ENCODE measurements at places on chromosomes 6 and 20. TPM values are rescaled to one million over a fixed set of nuclear protein-coding genes. Genes with fewer than 3 reads are reported as not detected.
A peak's percentile ranks its signal among the peaks of the same experiment; 100 is the strongest.

The ZBTB12 gene
- 1.6 TPM for total RNA-seq

- H3K36me3 ChIP-seq = no peaks in the 10 kb centered on the region
- H3K27me3 ChIP-seq = no peaks in the 10 kb centered on the region
- peaks cover 18% of the 10 kb centered on the region for H3K4me1 ChIP-seq
- no peak overlapping the region for H3K27ac ChIP-seq
- no peak overlapping the region for H3K4me3 ChIP-seq
Observed at GRCh38 chr6:35149891-35150566, 8.9 kb upstream of the TCP11 start.

GRCh38 chr6:36999751-37000125 lies 5.7 kb upstream of the FGD2 start:
- no peak for DNase-seq
- H3K4me3 ChIP-seq = no peak overlapping the region
- H3K27me3 ChIP-seq = no peaks in the 10 kb centered on the region
- H3K36me3 ChIP-seq = no peaks in the 10 kb centered on the region

GRCh38 chr6:111683749-111684267 lies 78.1 kb upstream of the TRAF3IP2 start:
- DNase-seq = peak; percentile 91
- no peaks in the 10 kb centered on the region for H3K36me3 ChIP-seq
- no peak overlapping the region for H3K4me3 ChIP-seq
- peak overlapping the region; percentile 72 for H3K27ac ChIP-seq
- no peaks in the 10 kb centered on the region for H3K27me3 ChIP-seq

Measured in esophagus muscularis mucosa (tissue), 4 donors.